Activated T-cell treated with anti-CD3 and anti-CD28 coated beads, Interleukin-2, amount 50 U/mL, for 72 hours (primary cell): ENCODE measurements at places on chromosomes 1 and 21. TPM values are rescaled to one million over a fixed set of nuclear protein-coding genes. Genes with fewer than 3 reads are reported as not detected.

The FCMR gene
- 50.3 TPM for total RNA-seq

DNA sequence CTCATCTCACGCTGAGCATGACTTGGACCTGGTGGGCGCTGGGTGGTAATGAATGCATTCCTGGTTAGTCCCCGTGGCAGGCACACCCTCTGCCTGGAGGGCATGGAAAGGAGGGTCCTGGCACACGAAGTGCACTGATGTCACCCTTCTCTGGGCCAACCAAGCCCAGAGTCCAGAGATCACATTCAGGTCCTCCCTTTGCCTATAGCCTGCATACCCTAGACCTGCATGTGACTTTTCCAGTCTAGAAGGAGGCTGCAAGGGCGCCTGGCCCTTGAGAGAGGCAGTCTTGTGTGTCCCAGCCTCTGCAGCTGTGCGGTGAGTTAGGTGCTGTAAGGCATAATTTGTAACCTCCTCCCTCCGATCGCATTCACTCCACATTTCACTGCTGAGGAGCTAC is 22.1 kb downstream of the PADI2 start:
- DNase-seq, result no peak

- no peak for DNase-seq
Observed at GRCh38 chr21:45502006-45502345, 40.3 kb downstream of the SLC19A1 start.

DNA sequence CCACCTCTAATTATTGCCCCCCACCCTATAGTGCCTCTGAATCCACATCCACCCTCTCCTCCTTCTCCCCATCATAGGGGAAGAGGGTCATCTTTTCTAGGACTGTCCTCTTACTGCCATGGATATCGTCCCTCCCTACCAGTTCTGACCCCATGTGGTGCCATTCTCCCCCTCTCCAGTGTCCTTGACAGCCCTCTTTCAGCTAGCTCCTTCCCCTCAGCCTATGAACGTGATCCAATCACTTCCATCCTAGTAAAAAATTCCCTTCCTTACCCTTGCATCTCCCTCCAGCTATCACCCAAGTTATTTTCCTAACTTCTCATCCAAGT is 172.7 kb downstream of the RRAGC start:
- DNase-seq, result no peak

DNA sequence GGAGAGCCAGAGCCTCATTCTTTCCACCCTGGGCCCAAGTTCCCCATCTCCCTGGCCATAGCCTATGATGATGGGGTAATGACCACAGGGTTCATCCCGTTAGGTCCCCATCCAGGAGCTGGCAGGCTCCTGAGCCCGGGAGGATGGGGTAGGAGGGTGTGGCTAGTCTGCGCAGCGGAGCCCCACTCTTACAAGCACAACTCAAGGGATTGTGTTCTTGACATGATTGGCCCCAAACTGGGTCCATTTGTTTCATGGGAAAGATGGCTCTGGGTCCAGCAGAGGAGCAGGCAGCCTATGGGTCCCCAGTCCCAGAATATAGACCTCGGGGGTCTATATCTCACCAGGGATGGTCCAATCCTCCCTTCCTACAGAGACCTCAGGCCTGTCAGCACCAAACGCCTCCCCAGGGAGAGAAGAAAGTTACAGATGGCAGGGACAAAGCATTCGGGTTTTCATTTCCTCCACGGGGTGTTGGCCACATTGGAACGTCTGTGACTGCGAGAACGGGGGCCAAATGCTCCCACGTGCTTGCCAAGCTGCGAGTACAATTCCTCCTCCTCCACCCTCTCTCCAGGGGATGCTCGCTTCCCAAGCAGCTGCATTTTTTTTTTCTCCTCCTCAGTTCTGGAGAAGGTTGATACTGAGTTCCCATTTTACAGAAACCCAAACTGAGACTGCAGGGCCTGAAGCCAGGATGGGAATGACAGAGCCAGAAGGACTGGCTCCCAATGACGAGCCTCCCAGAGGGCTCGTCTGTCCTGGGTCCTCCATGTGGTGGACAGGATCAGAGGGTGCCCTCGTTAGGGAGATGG is 71.0 kb downstream of the DHRS3 start:
- no peak for DNase-seq

- no peak for DNase-seq
Observed at GRCh38 chr1:206955476-206956451, 9.5 kb upstream of the PIGR start.

The NHLH1 gene
- 0.32 TPM for total RNA-seq

DNA sequence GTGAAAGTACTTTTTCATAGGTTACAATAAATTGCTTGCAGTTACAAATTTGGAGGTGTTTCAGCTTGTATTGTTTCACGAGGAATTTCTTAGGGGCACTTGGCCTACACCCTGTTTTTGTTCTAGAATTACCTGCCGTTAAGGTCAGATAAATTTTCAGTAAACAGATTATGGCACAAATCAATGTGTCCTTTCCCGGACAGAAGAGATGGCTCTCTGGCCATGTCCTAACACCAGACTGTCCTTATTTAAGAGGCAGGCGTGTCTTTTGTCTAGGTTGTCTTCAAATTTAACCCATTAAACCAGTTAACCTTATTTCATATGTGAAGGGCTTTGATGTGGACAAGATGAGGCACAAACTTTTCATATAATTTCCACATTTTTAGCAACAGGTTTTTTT is 243.4 kb downstream of the SDCCAG8 start:
- no peak for DNase-seq

The RAB42 gene
- not detected for total RNA-seq
